ENCODE measurements at places on chromosomes 11 and 22.

GRCh38 chr11:113457784-113458183 is 17.4 kb downstream of the DRD2 start:
- DNase-seq: no peak

DNA sequence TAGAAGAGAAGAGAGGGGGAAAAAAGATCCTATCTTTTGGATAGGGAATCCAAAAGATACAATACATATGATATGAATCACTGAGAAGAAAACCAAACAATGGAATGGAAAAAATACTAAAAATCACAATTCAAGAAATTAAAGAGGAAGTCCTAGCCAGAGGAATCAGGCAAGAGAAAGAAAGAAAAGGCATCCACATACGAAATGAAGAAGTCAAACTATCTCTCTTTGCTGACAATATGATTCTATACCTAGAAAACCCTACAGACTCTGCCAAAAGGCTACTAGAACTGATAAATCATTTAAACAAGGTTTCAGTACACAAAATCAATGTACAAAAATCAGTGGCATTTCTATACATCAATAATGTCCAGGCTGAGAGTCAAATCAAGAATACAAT is 91.4 kb downstream of the EFCAB6 start:
- DNase-seq: no peak

DNA sequence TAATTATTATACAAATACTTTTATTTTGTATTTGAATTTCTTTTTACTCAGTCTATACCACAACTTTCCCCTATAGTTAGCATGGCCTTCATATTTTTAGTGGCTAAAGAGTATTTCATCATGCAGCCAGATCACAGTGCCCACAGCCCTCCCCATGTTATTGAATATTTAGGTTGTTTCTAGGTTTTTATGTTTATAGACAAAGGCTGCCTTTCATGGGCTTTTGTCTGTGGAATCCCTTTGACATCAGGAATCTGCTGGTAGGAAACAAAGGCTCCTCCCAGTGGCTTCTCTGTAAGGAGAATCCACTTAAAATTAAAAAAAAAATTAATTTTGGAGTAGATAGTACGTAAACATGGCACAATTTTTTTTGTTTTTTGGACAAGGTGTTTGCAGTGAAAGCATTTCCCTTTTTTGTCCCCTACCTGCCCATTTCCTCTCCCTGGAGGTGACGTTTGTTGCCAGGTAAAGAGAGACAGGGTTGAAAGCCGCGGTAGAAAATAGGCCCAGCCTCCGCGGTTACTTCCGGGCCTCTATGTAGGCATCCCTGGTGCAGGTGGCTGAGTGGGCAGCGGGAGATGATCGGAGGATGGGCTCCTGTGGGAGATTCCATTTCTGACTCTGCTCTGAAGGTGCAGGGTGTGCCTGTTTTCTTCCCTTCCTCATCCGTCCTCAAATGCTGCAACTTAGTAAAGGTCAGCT is 82.2 kb upstream of the OR4B1 start:
- no peak for DNase-seq

DNA sequence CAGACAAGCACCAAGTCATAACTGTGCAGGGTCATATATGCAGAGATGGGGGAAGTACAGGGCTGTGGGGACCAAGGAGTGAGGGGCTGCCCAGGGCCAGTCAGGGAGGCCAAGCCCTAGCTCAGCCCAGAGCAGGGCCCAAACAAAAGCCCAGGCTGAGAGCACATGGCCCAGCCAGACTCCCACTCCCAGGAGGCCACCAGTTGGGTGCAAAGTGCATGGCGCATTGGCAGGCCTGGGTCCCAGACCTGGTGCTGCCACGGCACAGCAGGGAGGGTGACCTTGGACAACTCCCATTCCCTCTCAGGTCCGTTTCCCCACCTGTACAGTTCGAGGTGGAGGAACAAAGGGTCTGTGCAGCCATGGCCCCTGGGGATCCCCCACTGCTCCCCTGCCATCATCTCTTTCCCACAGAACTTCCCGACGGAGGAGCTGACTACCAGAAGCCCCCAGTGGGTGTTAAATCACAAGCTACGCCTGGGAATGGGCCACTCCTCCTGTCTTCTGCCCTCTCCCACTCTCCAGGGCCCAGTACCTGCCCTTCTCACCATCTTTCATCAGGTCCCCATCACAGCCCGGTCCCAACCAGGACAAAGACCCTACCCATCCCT is 608 bp downstream of the NIPSNAP1 start:
- no peak for DNase-seq

GRCh38 chr22:40190501-40190900 is 12.8 kb downstream of the TNRC6B start:
- DNase-seq: no peak

GRCh38 chr11:107591378-107592230 is 657 bp downstream of the ELMOD1 start:
- no peak for DNase-seq

DNA sequence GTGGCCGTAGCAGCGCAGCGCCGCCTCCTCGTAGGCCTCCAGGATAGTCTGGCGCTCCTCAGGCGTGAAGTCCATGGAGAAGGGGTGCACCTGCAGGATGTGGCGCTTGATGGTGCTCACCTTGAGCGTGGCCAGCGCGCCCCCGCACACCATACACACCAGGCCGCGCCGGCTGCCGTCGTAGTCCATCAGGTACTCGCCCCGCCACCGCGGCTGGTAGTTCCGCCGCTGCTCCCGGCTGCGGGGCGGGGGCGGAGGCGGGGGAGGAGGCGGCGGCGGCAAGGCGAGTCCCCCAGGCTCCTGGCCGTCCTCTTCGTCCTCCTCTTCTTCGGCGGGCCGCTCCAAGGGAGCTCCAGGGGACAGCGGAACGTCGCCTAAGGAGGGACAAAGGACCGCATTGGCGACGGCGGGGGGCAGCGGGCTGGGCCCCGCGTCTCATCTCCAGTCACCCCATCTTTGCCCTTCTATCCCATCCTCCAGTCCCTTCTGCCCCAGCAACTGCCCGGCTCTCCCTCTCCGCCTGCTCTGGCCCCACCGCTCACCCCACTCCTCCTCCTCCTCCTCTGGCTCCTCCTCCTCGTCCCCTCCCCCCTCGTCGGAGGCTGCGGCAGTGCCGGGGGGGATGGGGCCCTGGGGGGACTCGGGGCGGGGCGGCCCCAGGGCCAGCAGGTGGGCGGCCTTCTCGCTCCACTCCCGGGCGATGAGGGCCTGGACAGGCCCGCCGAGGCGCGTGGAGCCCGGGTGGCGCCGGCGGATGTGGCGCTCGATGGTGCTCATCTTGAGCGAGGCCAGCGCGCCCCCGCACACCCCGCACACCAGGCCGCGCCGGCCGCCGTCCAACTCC is 4.9 kb downstream of the ZFTA start:
- DNase-seq: no peak

DNA sequence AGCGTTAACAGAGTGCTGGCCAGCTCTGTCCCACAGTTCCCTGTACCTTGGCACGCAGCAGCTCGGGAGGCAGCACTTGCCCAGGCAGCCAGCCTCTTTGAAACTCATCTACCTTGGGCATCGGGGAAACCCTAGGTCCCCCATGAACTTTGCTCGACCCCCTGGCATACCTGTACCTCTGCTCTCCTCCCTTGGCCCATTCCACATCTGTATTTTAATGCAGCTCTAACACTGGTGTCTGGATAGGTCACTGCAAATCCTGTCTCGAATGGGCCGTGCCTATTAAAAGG is 304.1 kb downstream of the TBC1D22A start:
- no peak for DNase-seq

DNA sequence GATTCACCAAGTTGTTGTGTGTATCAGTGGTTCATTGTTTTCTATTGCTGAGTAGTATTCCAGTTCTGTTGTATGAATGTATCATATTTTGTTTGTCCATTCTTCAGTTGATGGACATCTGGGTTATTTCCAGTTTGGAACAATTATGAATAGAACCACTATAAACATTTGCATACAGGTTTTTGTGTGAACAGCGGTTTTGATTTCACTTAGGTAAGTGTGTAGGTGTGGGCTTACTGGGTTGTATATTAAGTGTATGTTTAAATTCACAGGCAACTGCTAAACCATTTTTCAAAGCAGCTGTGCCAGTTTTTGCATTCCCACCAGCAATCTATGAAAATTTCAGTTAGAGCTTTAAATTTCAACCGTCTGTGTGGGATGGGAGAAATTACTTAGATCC is 217.8 kb downstream of the NELL1 start:
- no peak for DNase-seq

DNA sequence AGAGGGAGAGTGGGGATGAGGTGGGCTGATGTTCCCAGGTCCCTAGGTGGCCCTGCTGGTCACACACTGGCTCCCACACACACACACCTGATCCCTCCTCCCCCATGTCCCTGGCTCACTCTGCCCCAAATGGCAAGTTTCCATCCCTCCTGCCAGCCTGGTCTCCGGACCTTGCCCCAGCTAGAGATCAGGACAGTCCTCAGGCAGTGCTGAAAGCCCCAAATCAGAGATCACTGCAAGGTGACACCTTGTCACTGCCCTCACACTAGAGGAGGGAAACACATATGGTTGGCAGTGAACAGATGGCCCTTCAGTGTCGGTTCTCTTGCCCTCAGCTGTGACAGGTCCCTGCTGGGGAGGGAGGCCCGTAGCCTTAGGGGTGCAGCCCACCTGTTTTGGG is 7.6 kb downstream of the TMPRSS5 start:
- DNase-seq: no peak

- no peak for DNase-seq
These were observed 16.1 kb downstream of the BIK start for GRCh38 chr22:43126501-43127165.

- DNase-seq: no peak
These were observed 132.3 kb downstream of the CEP164 start for GRCh38 chr11:117459979-117460300.

DNA sequence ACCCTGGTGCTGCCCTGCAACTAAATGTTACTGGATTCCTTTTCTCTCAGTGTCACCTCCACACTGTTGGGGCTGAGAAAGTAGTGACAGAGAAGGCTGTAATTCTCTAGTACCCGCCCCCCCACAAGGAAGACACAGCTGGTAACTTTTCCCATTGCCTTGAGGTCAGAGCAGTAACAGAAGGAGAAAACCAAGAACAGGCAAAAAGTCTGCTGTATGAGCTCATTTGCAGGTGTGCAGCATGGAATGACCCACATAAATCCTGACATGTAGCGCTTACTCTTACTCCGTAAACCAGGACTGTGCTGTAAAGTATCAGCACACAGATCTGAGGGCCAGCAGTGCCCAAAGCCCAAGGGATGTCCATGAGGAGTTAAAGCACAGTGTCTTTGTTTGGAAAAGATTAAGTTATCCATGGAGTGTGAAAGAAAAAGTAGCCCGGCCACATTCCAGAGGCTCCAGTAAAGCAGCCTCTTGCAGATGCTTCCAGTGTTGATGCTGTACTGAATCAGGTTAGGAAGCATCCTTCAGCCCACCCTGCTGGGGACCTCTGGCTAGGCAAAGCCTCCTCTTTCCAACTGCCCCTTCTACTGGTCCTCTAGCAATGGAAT is 120.7 kb downstream of the PLEKHA7 start:
- DNase-seq: no peak

DNA sequence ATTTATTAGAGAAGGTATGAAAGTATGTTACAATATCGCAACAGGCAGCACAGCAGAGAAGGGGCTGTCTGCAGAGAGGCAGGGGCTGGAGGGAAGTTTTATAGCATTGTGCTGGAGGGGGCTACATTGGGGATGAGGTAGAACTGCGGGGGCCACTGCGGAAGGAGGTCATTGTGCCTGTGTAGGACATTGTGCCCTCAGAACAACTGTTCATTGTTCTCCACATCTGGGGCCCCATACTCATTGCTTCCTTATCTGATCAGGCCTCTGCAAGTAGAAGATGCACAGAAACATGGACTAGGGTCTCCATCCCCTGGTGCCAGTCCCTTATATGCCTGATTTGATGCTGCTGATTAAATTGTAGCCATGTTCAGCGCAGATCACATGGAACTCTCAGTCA is 12.1 kb downstream of the NADSYN1 start:
- DNase-seq: no peak

DNA sequence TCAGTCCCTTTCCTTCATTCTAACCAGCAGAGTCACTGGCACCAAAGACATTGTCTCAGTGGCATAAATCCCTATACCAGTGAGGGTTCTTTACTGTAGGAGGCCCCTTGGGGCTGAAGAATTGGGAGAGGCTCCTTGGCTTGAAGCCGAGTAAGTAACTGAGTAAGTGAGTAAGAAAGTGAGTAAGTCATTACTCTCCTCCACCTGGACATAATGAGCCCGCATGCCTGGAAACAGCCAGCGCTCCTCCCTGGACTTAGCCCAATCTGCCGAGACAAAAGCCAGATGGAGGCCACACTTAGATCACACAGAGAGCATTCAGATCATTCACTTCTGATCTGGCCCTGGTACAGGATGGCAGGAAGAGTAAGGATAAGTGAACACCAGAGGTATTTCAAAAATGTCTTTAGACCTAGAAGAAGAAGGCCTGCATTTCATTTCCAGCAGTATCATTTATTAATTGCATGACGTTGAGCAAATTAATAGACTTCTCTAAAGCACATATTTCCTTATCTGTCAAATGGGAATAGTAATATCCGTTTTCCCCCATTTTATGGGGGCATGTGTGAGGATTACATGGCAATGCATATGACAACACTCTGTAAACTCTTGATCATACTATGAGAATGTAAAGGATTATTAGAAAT is 8.2 kb upstream of the MICAL3 start:
- no peak for DNase-seq

- DNase-seq: no peak
These were observed 140.0 kb downstream of the SWAP70 start for GRCh38 chr11:9803685-9804418.

- DNase-seq: no peak
These were observed 10.0 kb downstream of the SIK2 start for GRCh38 chr11:111612224-111612623.

- no peak for DNase-seq
These were observed 12.9 kb downstream of the ABTB2 start for GRCh38 chr11:34344768-34345539.

DNA sequence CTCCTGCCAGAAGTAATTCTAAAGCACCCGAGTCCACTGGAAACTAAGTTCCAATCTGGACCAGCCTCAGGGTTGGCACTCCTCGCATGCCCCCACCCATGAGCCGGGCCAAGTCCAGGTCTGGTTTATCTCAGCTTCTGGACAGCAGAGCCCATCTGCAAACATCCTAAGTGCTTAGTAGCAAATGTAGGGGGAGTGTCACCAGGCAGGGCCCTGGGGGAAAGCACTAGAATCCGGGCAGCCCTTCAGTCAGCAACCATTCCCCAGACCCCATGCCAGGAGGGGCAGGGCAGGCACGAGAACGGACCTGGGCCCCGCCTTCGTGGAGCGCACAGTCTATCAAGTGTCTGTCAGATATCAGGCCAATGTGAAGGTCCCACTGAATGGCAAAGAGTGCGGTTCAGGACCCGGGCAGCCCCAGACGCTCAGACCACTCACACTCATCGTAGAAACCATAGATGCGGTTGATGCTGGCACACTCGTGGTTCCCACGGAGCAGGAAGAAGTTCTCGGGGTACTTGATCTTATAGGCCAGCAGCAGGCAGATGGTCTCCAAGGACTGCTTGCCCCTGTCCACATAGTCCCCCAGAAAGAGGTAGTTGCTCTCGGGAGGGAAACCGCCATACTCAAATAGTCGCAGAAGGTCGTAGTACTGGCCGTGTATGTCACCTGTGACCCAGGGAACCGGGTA is 1.3 kb downstream of the PPP1CA start:
- DNase-seq: no peak
